ENCODE measurements at places on chromosomes 16 and 17.

- DNase-seq: no peak
Measured at GRCh38 chr17:30395398-30396022, 16.8 kb downstream of the CPD start.

GRCh38 chr17:32833526-32833925, 43.4 kb downstream of the MYO1D start:
- DNase-seq: no peak

GRCh38 chr17:46106966-46107644, 86.1 kb downstream of the KANSL1 start:
- no peak for DNase-seq

DNA sequence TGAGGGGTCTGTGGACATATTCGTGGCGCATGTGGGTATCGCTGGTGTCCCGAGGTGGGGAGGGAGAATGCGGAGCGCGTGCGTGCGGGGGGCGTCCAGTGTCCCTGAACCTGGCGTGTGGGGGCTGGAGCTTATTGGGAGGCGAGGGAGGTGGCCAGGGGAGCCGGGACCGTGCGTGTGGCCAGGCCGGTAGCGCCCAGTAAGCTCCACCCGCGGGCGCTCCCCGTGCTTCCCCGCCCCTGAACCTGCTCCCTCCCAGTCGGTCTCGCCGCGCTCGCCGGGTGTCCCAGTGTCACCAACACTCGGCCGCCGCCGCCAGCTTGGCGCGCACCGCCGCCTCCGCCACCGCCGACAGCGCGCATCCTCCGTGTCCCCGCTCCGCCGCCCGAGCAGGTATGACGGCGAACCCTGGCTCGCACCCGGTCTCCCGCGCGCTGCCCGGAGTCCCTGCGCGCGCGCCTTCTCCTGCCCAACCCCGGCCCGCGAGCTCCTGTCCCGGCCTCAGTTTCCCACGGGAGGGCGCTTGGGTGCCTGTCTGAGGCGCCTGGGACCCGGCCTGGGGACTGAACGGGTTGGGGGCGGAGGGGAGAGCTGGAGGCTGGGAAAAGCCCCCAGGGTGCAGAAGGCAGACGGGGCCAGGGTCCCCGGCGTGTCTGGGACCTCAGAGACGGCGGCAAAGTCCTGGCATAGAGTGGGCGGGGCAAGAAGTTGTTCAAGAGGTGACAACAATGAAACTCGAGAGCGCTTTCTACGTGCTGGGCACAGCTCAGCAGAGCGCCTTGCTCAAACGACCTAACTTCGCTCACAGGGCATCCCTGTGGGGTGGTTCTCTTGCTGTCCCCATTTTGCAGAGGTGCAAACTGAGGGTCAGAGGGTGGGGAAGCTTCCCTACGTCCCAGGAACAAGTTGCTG, at the start of gene SCNN1B:
SCNN1B (plus strand) TSS at position 258 of the 912 bp plus-strand sequence. CDS start 46,298 bp downstream, outside the sequence.
- DNase-seq: no peak

DNA sequence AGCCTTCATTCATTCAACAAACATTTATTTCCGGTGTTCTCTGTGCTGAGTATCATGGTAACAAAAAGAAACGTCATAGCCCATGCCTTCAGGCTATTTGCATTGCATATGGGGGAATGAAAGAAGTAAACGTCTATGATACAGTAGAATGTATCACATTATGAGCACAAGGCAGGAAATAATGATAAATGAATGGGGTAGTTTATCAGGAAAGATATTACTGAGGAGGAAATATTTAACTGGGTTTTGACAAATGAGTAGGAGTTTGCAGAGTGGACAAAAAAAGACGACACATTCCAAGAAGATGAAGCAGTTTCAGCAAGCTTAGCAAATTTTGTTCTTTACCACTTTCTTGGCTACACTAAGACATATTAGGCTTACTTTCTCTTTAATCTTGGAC, 1.3 kb upstream of the KRTAP4-7 start:
- DNase-seq: no peak

GRCh38 chr16:51556694-51557340, 405.7 kb upstream of the SALL1 start:
- no peak for DNase-seq

- no peak for DNase-seq
Measured at GRCh38 chr17:81902653-81903414, 796 bp downstream of the NPB start.

DNA sequence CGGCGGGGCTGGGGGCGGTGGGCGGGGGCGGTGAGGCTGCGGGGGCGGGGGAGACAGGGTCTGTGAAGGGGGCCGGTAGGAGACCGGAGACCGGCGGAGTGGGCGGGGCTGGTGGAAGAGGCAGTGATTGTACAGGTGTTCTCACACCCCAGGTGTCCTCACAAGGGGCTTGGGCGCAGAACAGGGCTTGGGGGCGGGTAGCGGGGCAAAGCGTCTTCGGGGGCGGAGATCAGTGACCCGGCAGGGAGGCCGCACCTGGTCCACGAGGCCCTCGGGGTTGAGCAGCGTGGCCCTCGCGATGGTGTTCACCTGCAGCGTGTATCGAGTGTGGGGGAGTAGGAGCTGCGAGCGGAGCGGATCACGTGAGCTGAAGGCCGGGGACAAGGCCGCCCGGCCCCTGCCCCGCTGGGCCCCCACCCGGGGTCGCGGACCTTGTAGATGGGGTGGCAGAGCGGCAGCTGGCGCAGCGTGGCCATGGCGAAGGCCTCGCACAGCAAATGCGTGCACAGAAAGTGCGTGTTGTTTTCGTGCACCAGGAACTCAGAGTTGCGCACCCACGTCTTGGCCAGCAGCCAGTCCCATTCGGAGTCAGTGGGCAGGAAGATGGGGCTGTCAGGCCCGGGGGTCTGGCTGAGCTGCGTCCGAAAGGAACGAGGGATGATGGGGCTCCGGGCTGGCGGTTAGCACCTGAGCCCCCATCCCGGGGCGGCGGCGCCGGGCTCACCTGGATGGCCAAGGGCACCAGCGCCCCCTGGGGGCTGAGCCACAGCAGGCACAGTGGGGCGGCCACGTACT, 8.5 kb downstream of the ALOXE3 start:
- peak; percentile 49 for DNase-seq

DNA sequence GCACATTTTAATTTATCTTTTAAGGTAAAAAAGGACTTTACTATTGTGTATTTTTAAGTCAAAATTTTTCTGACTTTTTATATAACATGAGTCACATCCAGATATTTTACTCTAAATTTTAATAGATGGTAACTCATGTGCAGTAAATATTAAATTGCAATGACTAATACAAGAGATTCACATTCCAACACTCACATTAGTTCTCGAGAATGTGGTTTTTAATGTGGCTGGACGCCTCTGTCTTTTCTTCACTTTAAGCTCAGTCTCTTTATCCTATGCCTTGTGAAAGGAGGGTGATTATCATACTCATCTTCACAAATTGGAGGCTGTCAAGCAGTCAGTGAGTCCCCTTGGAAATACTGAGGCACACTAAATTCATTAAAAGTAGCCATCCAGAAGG, 315.6 kb downstream of the HS3ST3B1 start:
- DNase-seq: no peak

DNA sequence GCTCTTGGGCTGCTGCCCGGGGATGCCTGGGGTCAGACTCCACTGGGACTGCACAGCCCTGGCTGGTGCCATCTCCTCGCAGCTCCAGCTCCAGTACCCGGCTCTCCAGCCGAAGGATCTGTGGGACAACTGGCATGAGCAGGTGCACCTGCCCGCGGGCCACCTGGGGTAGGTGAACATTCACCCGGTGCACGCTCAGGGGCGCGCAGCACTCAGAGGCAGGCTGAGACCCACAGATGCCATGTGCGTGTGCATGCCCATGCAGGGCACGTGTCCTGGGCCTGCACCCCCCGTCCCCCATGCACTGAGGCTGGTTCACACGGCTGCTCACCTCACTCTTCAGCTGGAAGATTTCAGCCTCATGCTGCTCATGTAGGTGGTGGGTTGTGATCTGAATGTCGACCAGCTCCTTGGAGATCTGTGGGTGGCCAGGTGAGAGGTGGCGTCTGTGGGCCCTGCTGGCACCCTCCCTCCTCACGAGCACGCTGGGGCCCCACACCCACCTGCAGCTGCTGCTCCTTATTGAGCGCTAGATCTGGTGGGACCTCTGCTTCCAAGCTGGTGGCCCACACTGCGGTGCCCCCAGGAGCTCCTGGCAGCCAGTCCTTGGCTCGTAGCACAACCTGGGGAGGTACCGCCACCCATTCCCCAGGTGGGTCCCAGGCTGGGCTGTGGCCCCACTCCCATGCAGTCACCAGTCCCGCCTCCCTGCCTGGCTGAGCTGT, 618 bp downstream of the CCDC78 start:
- DNase-seq: no peak

DNA sequence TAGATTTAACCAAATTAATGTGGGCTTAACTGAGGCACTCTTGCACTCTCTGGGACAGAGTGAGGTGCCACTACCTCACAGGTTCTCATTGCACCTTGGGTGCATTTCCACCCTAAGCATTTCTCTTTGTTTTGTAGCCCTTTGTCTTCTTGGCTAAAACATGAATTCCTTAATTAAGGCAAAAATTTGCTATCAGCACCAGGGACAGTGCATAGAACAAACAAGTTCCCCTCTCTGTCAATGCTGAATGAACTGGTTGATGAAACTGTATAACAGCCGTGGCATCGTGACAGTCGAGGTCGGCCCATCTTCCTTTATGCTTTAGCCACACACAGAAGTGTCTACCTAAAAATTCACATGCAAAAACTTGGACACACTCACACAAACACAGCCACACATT, 74.8 kb downstream of the HS3ST2 start:
- no peak for DNase-seq

DNA sequence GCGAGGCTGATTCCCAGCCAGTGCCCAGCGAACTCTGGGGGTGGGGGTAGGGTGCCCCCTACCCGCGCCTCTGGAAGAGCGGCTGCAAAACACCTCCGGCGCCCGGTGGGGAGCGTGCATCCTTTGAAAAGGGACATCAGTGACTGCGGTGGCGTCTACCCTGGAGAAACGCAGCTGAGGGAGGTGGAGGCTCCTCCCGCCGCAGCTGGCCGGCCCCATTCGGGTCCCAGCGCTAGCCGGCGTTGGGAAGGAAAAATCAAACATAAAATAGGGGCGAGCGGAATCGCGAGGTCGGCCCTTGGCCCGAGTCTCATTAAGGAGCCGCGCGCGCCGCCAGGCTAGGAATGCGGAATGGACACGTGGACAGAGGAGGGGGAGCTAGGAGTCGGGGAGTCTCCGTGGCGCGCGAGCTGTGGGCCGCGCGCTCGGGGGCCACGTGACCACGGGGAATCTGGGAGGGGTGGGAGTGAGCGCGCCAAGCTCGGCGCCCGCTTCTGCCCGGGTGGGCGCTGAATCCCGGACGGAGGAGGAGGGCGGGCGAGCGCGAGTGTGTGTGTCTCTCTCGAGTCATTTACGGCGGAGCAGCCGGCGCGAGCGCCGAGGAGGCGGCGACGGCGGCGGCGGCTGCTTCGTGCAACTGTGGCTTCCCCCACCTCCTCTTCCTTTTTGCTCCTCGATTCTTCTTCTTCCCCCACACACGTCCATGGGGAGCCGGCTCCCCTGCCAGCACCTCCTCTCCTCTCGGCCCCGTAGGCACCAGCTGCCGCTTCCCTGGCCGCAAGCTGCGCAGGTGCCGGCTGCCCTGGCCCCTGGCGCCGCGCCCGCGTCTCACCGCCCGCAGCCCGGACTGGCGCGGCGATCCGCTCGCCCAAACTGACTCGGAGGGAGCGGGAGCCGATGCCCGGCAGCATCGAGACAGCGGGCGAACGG, at the start of gene TMEM132E:
TMEM132E (plus strand) TSS at position 566 of the 930 bp plus-strand sequence. CDS start 1,495 bp downstream, outside the sequence.
- peak; percentile 70 for DNase-seq

GRCh38 chr16:88500255-88500661, 47.2 kb downstream of the ZFPM1 start:
- no peak for DNase-seq

DNA sequence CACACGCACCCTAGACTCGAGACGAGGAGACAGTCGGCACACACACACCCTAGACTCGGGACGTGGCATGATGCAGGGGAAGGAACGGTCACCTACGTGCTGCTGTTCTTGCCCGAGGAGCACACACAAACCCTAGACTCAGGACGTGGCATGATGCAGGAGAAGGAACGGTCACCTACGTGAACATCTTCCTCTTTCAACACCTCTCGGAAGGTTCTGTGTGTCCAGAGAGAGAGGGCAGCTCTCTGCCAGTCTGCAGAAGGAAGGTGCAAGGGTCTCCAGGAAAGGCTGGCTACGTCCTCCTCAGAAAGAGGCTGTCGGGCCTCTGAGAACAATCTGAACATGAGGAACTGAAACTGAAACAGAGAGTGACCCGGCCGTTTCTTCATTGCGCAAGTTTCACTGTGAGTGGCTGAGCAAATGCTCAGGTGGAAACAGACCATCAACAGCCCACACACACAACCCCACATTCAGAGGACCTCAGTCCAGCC, 43.4 kb downstream of the ZNF276 start:
- DNase-seq: no peak

- no peak for DNase-seq
Measured at GRCh38 chr17:34511931-34512330, 67.5 kb upstream of the TMEM132E start.

GRCh38 chr17:42131981-42132432, 9.4 kb downstream of the HSPB9 start:
- DNase-seq: no peak

DNA sequence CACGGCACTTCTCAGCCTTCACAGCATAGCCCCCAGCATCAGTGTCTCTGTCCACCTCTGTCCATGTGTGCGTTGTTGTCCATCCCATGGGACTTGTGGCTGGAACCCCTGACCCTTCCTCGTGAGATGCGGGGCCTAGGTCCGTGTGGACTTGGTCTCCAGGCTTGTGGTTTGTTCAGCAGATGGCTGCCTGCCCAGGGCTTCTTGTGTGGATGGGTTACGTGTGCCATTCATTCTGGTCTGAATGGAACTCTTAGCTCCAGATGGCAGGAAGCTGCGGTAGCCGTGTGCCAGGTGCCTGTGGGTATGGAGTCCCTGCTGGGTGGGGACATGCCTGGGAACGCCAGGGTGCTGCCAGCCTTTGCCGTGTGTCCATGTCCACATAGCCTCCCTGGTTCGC, 31.7 kb upstream of the NUDT16L1 start:
- DNase-seq: no peak

- DNase-seq: no peak
Measured at GRCh38 chr16:10868104-10868595, 8.9 kb upstream of the CIITA start.

DNA sequence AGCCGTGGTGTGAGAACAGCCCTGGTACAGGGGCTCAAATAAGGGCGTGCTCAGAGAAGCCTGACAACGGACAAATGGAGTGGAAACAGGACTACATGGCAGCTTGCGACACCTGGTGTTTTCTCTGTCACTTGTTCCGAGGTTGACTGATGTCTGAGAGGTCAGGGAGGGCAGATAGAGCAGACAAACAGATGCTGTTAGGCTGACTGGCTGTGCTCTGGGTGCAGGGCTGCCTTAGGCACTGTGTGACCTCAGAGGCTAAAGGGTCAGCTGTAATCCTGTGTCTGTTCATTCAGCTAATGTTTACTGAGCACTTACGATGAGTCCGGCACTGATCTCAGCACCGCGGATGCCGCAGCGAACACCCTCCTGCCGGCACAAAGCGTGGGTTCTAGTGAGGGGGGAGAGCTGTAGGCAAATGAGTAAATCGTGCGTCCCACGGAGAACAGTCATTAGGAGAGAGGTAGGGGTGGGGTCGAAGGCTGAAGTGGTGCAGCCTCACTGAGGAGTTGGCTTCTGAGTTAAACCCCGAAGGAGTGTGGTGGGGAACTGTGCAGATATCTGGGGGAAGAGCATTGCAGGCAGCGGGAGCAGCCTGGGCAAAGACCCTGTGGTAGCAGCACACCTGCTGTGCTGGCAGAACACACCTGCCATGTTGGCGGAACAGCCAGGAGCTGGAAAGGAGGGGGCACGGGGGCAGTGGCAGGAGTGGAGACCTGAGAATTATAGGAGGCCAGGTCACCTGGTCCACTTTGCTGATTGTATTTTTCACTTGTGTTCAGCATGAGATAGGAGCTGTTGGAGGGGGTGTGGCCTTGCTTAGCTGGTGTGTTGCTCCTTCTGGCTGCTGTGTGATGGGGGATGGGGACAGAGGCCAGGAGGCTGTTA, 35.0 kb downstream of the GPT2 start:
- peak; percentile 54 for DNase-seq

- DNase-seq: no peak
Measured at GRCh38 chr16:54424043-54424451, 137.5 kb upstream of the IRX3 start.
